ENCODE measurements at places on chromosomes 13 and 19. TPM values are rescaled to one million over a fixed set of nuclear protein-coding genes. Genes with fewer than 3 reads are reported as not detected.

- H3K27ac ChIP-seq: no peak overlapping the region
- no peaks in the 10 kb centered on the region for H3K36me3 ChIP-seq
- peak; percentile 77 for DNase-seq
- no peaks in the 10 kb centered on the region for H3K4me1 ChIP-seq
- no peaks in the 10 kb centered on the region for H3K27me3 ChIP-seq
Measured at GRCh38 chr19:19540064-19540714, 2.1 kb downstream of the CILP2 start.

- H3K27ac ChIP-seq: no peak overlapping the region
- no peaks in the 10 kb centered on the region for H3K4me1 ChIP-seq
- DNase-seq: no peak
- no peaks in the 10 kb centered on the region for H3K27me3 ChIP-seq
- no peaks in the 10 kb centered on the region for H3K36me3 ChIP-seq
Measured at GRCh38 chr13:67049744-67050143, 180.4 kb downstream of the PCDH9 start.

DNA sequence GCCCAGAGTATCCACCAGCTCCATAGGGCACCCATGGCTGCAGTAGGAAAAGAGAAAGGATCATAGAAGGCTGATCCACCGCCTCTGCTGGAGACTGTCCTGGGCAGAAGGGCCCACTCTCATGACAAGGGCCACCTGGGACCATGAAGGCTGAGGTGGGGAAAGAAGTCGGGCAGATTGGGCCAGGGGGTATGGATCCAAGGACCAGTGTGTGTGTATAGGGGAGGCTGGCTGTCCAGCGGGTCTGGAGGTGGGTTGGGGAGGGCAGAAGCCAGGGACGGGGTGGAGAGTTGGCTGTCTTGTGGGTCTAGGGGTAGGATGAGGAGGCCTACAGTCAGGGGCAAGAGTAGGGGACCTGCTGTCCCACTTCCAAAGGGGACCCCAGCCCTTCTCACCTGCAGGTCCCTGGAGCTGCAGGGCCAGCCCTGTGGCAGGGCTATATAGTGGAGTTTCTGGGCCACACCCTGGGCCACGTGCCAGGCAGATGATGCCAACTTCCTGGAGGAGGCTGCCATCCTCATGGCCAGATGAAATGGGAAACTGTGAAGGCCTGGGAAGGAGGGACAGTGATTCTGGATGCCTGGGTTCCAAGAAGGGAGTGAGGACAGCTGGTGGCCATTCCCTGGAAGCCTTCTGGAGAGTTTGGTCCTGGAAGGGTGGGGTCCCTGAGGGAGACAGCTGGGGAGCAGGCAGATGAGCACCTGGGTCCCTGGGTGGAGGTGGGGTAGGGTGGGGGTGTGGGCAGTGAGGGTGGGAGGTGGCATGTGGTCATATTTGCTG is at the start of gene FCGBP:
Gene FCGBP (minus strand): TSS at position 51 of the 780 bp plus-strand sequence.
- H3K4me1 ChIP-seq: no peaks in the 10 kb centered on the region
- no peak for DNase-seq
- H3K27ac ChIP-seq: no peak within 1 kb of the TSS
- H3K27me3 ChIP-seq: no peaks in the 10 kb centered on the region
- no peaks in the 10 kb centered on the region for H3K36me3 ChIP-seq
- no peak within 1 kb of the TSS for H3K4me3 ChIP-seq

- H3K27me3 ChIP-seq: no peaks in the 10 kb centered on the region
- peak overlapping the region; percentile 96 for H3K4me3 ChIP-seq
- no peaks in the 10 kb centered on the region for H3K36me3 ChIP-seq
- peaks cover 20% of the 10 kb centered on the region for H3K4me1 ChIP-seq
Measured at GRCh38 chr19:47608074-47608918, 638 bp upstream of the BICRA start.

DNA sequence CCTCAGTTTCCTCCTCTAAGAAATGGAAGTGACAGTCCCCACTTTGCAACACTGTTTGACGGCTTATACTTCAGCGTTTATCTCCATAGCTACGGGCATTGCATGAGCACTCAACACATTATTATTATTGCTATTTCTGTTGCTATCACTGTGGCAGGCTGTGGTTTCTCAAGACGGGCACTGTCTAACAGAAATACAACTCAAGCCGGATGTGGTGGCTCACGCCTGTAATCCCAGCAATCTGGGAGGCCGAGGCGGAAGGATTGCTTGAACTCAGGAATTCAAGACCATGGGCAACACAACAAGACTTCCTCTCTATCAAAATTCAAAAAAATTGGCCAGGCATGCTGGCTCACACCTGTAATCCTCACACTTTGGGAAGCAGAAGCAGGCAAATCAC is 4.9 kb upstream of the ZSWIM4 start:
- no peak overlapping the region for H3K4me3 ChIP-seq
- peaks cover 38% of the 10 kb centered on the region for H3K4me1 ChIP-seq

Gene SBSN
- total RNA-seq: 3.2 TPM

DNA sequence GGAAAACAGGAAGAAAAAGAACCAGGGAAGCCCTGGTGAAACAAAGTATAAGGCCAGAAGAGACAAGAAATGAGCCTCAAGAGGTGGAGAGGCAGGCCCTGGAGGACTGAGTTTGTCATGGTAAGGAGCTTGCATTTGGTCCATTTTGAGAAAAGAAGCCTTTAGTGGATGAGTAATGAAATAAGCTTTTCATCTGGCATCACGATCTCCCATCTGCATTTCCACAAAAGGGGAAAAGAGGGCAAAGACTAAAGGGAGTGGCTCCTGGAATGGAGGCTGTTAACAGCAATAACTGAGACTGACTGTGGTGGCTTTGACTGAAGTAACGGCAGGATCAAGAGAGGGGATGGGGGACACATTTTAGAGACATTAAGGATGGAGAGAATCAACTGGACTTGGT is 148.8 kb upstream of the NBEA start:
- no peak overlapping the region for H3K4me3 ChIP-seq
- no peaks in the 10 kb centered on the region for H3K36me3 ChIP-seq
- no peaks in the 10 kb centered on the region for H3K27me3 ChIP-seq
- H3K27ac ChIP-seq: no peak overlapping the region
- H3K4me1 ChIP-seq: no peaks in the 10 kb centered on the region
- no peak for DNase-seq

Measured in GM23248 (cell line).